ENCODE measurements at places on chromosomes 12 and 14.

DNA sequence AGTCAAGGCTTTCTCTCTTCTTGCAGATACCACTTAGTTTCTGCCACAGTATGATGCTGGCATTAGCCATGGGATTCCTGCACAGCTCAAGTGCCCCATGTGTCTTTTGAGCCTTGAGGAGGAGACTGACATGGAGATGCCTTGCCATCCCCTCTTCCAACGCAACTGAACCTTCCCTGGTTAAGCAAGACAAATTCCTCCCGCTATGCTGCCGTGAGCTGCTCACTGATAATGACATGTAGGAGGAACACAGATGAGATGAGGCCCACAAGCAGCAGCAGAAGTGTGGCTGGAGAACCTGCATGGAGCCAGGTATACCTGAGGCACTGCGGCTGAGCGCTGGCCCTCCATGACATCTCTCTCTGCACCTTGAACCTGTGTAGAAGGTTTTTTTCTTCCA, 15.4 kb upstream of the PPP1R1A start:
- no peak for DNase-seq

DNA sequence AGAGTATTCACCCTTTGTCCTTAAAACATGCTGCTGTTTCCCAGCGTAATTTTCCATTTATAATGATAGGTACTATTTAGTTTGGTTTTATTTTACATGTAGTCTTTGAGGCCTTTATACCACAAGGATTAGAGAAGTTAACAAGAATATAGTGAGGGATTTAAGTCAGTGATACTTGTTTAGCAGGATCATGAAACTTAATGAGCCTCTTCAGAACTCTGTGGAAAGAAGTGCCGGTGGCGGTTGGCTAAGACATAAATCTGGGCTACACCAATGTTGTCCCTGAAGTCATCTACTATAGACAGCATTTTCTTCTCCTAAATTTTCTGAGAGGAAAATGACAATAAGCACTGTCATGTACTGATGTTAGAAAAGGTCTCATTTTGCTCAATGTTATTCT, 1226.0 kb upstream of the SEL1L start:
- no peak for DNase-seq

GRCh38 chr12:22256041-22256441, 78.5 kb downstream of the ST8SIA1 start:
- no peak for DNase-seq

- no peak for DNase-seq
Observed at GRCh38 chr14:38078393-38078792, 129.3 kb upstream of the SSTR1 start.

DNA sequence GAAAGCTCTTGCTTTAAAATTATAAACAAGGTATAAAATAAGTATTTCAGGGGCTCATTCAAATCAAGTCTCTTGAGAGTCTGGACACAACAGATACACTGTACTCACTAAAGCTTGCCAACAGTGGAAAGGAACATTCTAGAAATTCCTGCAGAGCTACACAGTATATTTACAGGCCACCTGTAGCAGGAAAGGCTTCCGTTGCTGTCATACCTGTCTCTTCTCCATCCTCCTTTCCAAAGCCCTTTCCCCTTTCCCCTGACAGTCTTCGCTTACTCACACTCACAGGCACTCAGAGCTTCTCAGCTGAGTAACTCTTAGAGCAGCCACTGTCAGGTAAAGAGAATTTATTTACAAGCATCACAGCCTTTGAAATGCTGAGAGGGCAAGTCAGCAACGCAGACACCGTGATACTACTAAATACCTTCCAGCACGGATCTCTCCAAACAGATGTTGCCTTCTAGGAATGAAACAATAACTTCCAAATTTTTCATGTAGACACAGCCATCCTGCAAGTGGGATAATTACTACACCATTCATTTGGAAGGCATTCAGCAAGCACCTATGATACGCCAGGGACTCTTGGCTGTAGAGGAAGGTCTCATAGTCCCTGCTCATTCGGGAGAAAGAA, 167.9 kb downstream of the FOXN3 start:
- no peak for DNase-seq

- DNase-seq: no peak
Observed at GRCh38 chr14:97155814-97156213, 358.6 kb downstream of the VRK1 start.

- peak; percentile 20 for DNase-seq
Observed at GRCh38 chr12:27779416-27779919, 565 bp upstream of the KLHL42 start.

- no peak for DNase-seq
Observed at GRCh38 chr12:78040111-78040510, 209.4 kb downstream of the NAV3 start.

- DNase-seq: peak; percentile 17
Observed at GRCh38 chr12:115437061-115437567, 753.1 kb upstream of the TBX3 start.

- DNase-seq: no peak
Observed at GRCh38 chr14:94000267-94000666, 3.2 kb downstream of the CCDC197 start.

GRCh38 chr12:44460261-44460660, 415.9 kb downstream of the NELL2 start:
- DNase-seq: no peak
